ENCODE measurements at places on chromosomes 3 and 15.

DNA sequence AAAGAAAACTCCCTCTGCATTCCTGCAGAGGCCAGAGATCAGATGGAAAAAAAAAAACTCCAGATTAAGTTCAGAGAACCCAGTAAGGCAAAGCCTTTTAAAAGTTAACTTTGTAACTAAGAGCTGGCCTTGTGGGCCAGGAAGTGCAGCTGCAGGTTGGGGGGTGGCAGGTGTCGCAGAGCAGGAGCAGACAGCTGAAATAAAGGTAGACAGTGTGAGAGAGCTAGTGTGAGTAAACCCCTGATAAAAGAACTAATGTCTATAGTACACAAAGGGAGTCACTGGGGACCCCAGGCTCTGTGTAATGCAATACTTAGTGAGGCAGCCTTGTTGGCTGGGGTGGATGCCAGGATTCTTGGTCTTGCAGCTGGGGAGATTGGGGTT, 42.1 kb downstream of the PPCDC start:
- no peaks in the 10 kb centered on the region for H3K4me1 ChIP-seq
- H3K4me3 ChIP-seq = no peak overlapping the region
- DNase-seq = no peak
- no peaks in the 10 kb centered on the region for H3K36me3 ChIP-seq
- peak overlapping the region; percentile 49 for H3K27ac ChIP-seq

DNA sequence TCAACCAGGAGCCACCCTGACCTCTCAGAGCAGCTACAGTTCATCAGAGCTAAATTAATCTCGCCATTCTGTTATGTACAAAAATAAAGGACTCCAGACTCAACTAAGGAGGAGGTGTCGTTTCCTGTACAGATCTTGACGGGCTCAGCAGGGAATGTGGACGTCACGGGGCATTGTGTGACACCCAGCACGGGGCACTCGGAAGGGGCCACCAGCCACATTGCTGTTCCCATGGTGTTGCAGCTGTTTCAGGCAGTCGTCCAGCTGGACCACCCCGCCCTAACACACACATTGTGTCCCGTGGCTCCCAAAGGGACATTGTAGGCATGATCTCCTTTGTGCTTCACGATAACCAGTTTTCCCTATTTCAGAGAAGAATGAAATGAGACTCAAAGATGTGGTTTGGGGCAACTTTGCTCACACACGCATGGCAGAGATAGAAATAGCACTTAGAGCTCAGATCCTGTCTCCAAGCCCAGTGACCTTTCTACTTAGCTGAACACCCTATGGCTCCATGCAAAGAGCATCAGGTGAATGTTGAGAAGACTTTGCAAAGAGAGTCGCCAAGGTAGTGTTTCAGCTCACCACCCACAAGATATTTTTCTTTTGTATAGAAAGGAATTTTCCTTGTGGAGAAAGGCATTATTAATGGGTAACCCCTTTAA, 5.5 kb downstream of the SSUH2 start:
- no peak overlapping the region for H3K27ac ChIP-seq
- H3K36me3 ChIP-seq = no peaks in the 10 kb centered on the region
- no peak for DNase-seq
- no peak overlapping the region for H3K4me3 ChIP-seq

- no peak for DNase-seq
- H3K27ac ChIP-seq = no peak overlapping the region
- H3K27me3 ChIP-seq = no peaks in the 10 kb centered on the region
- no peaks in the 10 kb centered on the region for H3K4me1 ChIP-seq
Measured at GRCh38 chr3:172782235-172782634, 31.7 kb downstream of the ECT2 start.

DNA sequence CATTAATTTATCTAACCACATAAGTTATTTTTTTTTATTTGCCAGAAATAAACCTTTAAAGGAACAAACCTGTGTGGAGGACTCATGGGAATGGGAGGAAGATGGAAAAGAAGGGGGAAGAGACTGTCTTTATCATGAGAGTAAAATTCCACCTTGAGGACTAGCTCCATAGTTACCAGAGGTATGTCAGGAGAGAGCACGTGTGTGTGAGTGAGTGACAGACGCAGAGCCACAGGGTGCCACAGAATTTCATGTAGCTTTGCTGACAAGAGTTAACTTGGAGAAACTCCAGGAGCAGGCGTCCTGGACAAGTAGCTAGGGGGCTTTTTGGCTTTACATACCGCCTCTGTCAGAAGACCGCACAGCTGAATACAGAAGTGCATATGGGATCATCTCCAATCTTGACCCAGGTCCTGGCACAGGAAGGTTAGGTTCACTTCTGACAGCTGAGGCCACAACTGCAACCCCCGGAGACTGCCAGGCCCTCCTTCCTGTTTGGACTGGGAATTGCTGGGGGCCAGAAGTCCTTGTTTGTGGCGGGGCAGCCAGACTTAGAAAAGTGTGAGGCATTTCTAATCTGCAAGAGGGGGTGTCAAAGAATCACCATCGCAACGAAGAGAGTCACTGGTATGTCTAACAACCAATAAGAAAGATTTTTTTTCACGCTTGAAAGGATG, 197.8 kb upstream of the TPM1 start:
- no peaks in the 10 kb centered on the region for H3K36me3 ChIP-seq
- no peaks in the 10 kb centered on the region for H3K27me3 ChIP-seq
- H3K27ac ChIP-seq = no peak overlapping the region
- no peak overlapping the region for H3K4me3 ChIP-seq
- no peak for DNase-seq

DNA sequence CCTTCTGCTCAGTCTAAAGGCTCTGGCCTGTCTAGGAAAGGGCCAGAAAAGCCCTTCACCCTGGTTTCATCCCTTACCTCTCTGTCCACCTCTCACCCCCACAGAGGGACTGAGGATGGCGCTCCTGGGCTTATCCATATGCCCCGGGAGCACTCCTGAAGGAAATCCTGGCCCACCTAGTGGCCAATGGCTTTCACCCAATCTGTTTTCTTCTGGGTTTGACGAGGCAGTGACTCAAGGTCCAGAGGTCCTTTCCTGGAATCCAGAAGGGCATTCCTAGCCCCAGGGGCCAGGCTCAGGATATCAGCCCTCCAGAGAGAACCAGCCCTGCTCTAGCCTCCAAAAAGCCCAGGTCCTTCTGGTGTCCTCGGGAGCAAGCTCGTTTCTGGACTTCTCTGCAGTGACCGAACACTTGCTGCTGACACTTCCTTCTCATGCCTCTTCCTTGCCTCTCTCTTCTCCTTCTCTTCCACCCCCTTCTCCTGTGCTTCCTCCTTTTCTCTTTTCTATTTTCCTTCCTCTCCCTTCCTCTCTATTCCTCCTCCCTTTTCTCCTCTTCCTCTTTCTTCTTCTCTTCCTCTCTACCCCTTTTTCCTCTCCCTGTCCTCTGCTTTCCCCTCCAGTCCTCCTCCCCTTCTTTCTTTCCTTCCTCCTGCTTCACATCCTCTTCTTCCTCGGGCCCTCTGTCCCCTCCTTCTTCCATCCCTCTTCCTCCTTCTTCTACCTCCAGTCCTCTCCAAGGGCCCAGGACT, 59.6 kb downstream of the RHCG start:
- no peaks in the 10 kb centered on the region for H3K4me1 ChIP-seq
- no peaks in the 10 kb centered on the region for H3K36me3 ChIP-seq
- no peak overlapping the region for H3K27ac ChIP-seq
- no peak for DNase-seq
- H3K27me3 ChIP-seq = no peaks in the 10 kb centered on the region
- no peak overlapping the region for H3K4me3 ChIP-seq
